ENCODE measurements at places on chromosomes 1 and 21.

GRCh38 chr1:36024847-36025246 lies 59.0 kb upstream of the TEKT2 start:
- no peak for DNase-seq

DNA sequence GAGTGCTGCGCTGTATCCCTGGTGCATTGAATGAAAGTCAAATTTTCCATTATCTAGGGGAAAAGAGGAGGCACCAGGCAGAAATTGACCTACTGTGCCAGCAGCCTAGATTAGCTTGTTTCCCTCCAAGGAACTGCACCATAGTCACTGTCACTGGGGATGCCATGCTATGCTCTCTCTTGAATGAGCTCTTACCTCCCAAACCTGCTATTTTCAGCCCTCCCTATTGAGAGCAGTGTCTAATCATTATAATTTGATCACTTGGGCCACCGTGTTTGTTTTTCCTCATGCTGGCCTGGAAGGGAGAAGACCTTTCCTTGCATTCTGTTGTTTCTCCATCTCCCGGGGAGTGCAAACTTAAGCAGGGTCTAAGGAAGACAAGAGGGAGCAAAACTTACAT lies 492.9 kb downstream of the SIPA1L2 start:
- no peak for DNase-seq

DNA sequence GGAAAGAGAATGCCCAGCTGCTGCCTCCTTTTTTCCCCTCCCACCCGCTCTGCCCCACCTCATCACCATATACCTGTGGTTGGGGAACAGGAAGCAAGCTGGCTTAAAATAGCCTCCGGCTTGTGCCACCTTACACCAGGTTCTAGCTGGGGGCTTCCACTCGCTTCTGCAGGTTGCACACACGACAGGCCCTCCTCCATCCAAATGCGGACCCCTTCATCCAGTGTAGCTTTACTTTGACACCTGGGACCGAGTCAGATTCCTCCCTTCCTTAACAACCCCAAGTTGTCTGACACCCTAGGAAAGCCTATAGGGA lies 14.6 kb downstream of the BLACAT1 start:
- DNase-seq, result no peak

GRCh38 chr1:188427642-188428041 lies 1598.9 kb downstream of the PLA2G4A start:
- DNase-seq, result no peak

GRCh38 chr1:179251675-179252074 lies 22.2 kb upstream of the ABL2 start:
- DNase-seq, result no peak
